Foreskin keratinocyte (primary cell): ENCODE measurements at places on chromosomes 11 and 22.

DNA sequence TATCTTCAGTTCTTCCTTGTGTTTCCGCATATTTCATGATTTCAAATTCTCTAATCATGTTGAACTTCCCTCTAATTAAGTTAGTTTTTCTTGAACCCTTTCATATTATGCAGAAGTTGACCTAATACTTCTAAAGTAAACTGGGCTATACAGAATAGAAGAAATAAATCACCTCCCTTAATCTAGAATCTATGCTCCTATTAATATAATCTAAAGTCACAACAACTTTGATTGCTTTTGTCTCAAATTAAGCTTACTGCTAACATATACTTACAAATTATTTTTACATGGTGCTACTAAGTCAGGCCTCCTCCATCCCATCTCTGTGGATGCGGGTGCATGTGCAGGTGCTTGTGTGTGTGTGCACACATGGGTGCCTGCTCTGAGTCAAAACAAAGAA is 27.3 kb upstream of the CSNK2A3 start:
- DNase-seq, result no peak

- no peak for DNase-seq
These were observed 5.5 kb downstream of the OR56A1 start for GRCh38 chr11:6025056-6025455.

DNA sequence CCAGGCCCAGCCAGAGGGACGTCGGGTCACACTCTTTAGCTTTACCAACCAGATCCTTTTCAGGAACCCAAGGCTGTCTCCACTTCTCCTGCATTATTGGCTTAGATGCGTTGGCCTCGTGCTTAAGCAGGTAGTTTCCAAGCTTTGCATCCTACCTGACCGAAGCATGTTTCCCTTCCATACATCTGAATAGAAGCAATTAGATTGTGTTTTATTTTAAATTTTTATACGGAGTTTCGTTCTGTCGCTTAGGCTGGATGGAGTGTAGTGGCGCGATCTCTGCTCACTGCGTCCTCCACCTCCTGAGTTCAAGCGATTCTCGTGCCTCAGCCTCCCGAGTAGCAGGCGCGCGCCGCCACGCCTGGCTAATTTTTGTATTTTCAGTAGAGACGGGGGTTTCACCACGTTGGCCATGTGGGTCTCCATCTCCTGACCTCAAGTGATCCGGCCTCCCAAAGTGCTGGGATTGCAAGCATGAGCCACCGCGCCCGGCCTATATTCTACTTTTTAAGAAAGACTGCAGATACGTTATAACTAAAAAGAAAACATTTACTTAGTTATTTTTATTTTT is 677 bp downstream of the DYNC2H1 start:
- DNase-seq, result no peak

- DNase-seq, result no peak
These were observed 29.4 kb upstream of the SORL1 start for GRCh38 chr11:121422675-121423074.

DNA sequence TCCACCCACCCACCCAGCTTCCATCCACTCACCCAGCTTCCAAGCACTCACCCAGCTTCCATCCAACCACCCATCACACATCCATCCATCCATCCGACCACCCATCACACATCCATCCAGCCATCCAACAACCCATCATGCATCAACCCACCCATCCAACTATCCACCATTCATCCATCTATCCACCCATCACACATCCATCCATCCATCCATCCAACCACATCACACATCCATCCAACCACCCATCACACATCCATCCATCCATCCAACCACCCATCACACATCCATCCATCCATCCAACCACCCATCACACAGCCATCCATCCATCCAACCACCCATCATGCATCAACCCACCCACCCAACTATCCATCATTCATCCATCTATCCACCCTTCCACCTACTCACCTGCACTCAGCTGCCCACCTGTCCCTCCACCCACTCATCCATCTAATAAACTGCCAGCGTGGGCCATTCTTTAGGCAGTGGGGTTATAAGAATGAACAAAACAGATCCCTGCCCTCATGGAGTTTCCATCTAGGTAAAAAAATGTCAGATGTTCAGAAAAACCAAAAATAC is 88.2 kb downstream of the CELSR1 start:
- no peak for DNase-seq

GRCh38 chr11:60433401-60433800 is 4.0 kb downstream of the MS4A5 start:
- DNase-seq, result no peak

GRCh38 chr11:117410861-117411710 is 83.4 kb downstream of the CEP164 start:
- DNase-seq, result no peak

DNA sequence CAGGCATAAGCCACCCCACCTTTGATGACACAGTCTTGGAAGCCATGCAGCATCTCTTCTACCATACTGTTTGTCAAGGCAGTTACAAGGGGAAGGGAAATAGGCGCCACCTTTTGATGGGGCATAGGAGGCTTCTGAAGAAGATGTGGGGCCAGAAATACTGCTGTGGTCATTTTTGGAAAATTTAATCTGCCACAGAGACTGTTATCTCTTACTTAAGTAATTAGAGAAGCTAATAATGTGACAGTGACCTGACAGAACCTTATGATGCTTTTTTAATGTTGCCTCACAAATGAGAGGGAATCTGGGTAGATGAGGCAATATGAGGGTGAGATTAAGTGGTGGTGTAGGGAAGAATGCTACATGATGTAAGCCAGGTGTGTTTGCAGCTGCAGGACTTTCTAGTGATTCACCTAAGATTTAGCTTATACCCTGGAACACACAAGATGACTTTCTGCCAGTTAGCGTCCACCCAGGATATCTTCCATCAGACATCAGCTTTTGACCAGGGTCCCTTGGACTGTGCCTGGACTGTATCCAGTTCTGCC is 34.3 kb upstream of the ADORA2A start:
- DNase-seq, result peak; percentile 58

DNA sequence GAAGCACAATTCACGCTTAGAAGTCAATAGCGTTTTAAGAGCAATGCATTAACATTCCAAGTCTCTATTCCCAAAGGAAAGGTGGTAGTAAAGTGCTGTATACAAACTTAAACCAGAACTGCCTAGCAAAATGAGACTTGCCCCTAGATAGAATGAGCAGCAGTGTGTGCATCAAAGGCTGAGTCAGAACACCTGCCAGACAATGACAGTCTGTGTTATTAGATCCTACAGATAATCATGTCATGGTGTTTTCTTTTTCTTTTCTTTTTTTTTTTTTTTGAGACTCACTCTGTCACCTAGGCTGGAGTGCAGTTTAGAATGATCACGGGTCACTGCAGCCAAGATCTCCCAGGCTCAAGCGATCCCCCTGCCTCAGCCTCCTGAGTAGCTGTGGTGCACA is 1.6 kb downstream of the RTCB start:
- DNase-seq, result peak; percentile 46

DNA sequence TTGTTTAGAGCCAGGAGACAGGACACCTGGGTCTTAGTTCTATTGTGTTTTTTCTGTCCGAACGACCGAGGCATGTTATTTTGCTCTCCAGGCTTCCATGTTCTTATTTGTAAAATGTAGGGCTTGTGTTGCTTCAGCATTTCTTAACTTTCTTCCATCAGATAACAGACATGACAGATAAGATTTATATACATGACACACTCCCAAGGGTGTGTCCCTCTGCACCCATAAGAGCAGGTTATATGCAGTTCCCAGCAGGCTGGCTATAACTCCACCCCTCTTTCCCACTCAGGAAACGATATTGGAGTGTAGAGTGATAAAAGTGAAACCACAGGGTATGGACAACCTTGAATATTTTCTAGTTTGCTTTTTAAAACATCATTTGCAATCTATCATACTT is 65.8 kb downstream of the APIP start:
- DNase-seq, result no peak

DNA sequence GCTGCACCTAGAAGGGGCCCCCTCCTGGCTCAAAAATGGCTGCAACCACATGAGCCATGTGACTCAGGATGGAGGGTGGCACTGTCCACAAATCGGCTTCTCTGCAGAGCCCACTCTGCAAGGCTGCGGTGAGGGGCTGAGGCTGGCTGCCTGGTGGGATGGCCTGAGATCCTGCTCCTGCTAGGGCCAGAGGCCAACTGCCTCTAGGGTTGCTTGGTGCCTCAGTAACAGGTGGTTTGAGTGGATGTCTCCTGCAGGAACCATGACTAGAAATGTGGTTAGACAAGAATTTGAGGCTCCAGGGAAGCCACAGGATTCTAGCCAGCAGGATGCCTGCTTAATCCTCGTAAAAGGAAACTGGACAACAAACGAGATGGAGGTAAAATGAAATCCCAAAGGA is 17.1 kb downstream of the PATZ1 start:
- DNase-seq, result no peak

GRCh38 chr11:122563761-122564160 is 91.8 kb upstream of the UBASH3B start:
- no peak for DNase-seq

GRCh38 chr22:49827271-49827852 is 311 bp downstream of the BRD1 start:
- DNase-seq, result no peak

GRCh38 chr22:41286639-41287091 is 678 bp upstream of the RANGAP1 start:
- no peak for DNase-seq

DNA sequence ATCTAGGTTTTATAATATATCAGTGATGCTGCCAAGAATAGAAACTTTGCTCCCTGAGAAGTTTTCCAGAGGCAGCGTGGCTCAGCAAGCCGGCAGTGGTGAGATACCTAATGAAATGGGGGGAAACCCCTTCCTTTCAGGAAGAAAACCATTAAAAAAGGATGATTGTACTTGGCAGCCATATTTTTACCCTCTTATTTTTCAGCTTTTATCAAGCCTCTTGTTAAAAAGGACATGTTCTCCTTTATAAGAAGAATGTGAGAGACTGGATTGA is 9.0 kb upstream of the ME3 start:
- no peak for DNase-seq

GRCh38 chr11:117441146-117441975 is 113.7 kb downstream of the CEP164 start:
- no peak for DNase-seq

- DNase-seq, result no peak
These were observed 147.4 kb downstream of the BBOX1 start for GRCh38 chr11:27187848-27188621.

GRCh38 chr11:15829312-15829711 is 527.0 kb downstream of the SOX6 start:
- no peak for DNase-seq

GRCh38 chr11:130832566-130833425 is 83.5 kb downstream of the SNX19 start:
- DNase-seq, result peak; percentile 28

DNA sequence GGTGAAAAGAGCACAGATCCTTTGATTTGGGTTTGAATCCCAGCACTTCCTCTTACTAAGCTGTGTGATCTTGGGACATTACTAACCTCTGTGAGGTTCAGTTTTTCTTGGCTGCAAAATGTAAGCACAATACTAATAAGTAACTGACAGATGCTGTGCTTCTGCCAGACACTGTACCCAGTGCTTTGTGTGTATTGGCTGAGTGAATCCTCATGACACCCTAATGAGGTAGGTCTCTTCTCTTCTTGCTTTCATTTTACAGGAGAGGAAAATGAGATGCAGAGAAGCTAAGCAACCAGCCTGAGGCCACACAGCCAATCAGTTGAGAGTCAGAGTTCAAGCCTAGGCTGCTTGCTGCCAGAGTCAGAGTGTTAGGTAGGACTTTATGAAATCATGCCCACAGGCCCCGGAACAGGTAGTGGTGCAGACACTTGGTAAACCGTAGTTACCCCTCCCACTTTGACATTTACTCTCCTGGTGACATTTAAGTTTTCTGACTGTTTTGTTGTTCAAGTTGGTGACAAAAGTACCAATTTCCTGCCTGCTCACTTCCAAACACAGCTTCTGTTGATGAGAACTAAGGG is 21.2 kb downstream of the PTPRJ start:
- DNase-seq, result no peak

- no peak for DNase-seq
These were observed 504 bp upstream of the ZNF215 start for GRCh38 chr11:6925636-6926207.

- no peak for DNase-seq
These were observed 14.9 kb upstream of the ISX start for GRCh38 chr22:35051013-35051535.

DNA sequence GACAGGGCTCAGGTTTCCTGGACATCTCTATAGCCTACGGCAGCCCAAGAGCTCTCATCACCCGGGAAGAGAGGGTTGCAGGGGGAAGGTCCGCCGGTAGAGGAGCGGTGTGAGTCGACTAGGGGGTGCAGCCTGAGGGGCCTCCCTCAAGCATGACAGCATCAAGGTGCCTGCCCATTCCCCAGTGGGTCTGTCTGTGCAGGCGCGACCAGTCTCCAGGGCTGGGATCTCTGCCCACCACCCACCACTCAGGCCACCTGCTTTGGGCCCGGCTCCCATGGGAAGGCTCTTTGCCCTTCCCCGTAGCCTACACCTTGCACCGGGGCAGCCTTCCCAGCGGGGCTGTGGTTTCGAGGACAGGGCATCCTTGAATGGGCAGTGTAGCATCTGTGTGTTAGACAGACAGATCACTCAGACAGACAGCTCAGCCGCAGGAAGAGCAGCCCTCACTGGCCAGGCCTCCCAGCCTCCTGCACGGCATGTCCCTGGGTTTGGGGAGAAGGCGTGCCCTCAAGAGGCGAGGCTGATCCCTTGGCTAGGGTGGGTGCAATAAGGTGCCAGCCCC is 29.2 kb downstream of the CERK start:
- DNase-seq, result no peak

DNA sequence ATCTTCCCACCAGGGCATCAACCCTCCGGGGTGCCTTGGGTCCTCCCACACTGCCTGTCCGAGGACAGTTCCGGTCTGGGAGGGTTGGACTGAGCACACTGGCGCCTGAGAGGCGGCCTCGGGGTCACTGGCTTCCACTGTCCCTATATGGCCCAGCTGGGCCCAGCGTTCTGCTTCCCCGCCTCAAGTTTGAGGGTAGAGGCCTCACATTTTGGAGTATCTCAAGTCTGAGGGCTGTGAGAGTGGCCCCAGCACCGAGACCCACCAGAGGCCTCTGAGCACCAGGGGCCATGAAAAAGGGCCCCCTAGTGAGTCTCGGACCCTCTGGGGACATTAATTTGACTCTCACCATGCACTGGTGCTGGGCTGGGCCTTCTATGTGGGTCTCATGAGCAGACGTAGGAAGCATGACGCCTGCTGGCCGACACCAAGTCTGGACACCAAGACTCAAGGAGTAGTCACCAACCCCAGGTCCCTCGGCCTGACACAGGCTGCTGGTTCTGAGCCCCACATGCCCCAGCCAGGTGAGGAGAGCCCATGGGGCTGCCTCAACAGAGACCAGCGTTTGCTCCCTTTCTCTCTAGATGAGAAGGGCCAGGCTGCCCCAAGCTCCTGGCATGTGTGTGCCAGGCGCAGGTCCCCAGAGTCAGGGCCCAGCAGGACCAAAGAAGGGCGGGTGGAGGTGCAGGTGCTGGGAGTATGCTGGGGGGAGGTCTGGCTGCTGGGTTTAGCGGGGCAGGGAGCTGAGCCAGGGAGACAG is 27.5 kb downstream of the ARVCF start:
- no peak for DNase-seq

- DNase-seq, result no peak
These were observed 802 bp downstream of the SYT13 start for GRCh38 chr11:45285250-45285828.
